ENCODE measurements at places on chromosomes 1 and 21.

DNA sequence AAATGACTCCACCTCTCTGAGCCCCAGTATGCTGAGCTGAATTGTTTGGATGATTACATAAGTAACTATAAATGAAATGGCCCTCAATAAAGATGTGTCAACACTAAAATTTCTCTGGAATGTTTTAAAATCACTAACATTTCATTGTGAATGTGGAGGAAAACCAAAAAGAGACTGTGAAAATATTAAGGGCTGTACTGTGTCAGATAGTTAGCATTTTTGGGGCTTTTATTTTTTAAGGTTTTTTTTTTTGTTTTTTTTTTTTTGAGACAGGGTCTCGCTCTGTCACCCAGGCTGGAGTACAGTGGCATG, 6.3 kb downstream of the MYOC start:
- no peak for DNase-seq

DNA sequence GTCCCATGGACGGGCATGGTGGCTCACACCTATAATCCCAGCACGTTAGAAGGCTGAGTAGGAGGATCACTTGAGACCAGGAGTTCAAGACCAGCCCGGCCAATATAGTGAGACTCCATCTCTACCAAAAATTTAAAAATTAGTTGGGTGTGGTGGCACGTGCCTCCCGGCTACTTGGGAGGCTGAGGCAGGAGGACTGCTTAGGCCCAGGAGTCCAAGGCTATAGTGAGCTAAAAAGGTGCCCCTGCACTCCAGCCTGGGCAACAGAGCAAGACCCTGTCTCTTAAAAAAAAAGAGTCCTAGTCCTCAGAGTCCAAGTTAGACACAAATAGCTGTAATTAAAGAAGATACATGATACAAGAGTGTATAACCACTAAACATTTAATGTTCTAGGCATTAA, 20.1 kb downstream of the TRIT1 start:
- no peak for DNase-seq

- DNase-seq: no peak
Measured at GRCh38 chr1:220526294-220526693, 1.6 kb upstream of the MARK1 start.

- peak; percentile 75 for DNase-seq
Measured at GRCh38 chr1:246689409-246690008, 34.7 kb upstream of the SCCPDH start.

GRCh38 chr1:37068897-37069296, 34.6 kb upstream of the GRIK3 start:
- DNase-seq: no peak

DNA sequence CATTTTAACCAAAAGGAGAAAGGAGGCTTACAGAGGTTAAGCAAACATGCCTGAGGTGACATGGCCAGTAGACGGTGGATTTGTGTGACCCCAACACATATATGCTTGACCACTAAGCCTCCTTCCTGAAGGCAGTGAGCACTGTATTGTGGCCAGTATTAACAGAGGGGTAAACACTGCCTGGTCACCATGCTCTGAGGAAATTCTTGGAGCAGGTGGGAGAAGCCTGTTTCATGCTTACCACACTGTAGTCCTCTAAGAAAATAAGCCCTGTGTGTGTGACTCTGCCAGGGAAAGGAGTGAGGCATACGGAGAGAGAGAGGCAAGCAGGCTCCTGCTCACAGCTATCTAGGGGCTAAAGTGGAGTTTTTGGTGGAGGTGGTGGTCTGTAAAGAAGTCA, 102.7 kb downstream of the KCND3 start:
- no peak for DNase-seq

DNA sequence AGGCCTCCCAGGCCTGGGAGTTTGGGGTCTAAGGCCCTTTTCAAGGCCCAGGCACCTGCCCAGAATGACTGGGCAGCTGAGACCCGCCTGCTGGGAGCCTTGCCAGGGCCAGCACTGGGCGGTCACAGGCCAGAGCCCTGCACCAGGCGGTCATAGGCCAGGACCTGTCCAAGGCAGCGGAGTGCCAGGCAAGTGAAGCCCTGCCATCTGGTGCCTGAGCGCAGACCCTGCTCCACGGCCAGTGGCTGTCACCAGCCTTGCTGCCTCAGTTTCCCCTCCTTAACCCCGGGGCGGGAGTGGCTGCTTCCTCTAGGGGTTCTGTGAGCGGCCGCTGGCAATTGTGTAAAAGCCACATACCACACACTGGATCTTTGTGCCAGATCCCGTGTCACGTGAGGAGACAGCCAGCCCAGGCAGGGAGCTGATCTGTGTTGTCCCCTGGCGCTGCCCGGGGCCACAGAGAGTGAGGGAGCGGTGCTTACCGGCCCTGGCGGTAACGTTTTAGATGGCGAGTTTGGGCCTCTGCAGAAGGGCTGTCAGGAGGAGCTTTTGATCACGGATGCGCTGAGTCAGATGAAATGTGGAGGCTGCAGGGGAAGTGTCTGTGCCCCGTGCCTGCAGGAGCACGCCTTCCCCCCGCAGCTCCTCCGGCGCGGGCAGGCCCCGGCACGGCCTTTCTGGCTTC, 4.6 kb downstream of the COL18A1 start:
- DNase-seq: no peak

- peak; percentile 55 for DNase-seq
Measured at GRCh38 chr1:36083635-36084496, at the start of gene TEKT2. TSS of gene TEKT2 (plus strand) at chr1:36084094. CDS start at chr1:36084922, 828 bp downstream.
